ENCODE measurements at places on chromosomes 7 and 10. TPM values are rescaled to one million over a fixed set of nuclear protein-coding genes. Genes with fewer than 3 reads are reported as not detected.

- DNase-seq, result no peak
These were observed 30.7 kb upstream of the TTYH3 start for GRCh38 chr7:2601065-2601464.

- no peak for DNase-seq
These were observed 55.8 kb downstream of the CDHR3 start for GRCh38 chr7:106018566-106019469.

DNA sequence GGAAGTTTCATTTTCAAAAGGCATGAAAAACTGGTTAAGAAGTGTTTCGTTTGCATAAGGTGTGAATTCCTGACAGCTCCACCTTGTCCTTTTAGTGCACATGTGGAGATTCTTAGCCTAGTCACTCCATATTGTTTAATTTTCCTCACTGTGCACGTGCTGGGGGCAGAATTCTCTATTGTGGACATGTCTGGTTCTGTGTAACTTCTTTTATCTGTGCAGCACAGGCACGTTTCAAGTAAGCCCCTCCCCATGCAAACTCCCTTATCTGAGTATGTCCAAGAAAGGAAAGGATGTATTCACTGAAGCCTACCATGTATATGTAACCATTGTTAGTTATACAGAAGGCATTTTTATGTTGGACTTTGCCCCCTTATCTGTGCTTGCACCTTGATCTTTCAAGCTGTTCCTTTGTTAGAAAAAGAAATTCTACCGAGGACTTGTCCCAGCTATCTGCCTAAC lies 1346.3 kb downstream of the REEP3 start:
- DNase-seq, result no peak

- DNase-seq, result no peak
These were observed 101.0 kb downstream of the UBE2H start for GRCh38 chr7:129851809-129852208.

The TMEM213 gene
- total RNA-seq, result not detected

The TWIST1 gene
- total RNA-seq, result 1.3 TPM

The CCL24 gene
- total RNA-seq, result not detected

The HOGA1 gene
- total RNA-seq, result 47.1 TPM

The EMX2 gene
- 0.25 TPM for total RNA-seq

The GSDME gene
- 5.6 TPM for total RNA-seq

The UPK3BL2 gene
- total RNA-seq, result 2.9 TPM

DNA sequence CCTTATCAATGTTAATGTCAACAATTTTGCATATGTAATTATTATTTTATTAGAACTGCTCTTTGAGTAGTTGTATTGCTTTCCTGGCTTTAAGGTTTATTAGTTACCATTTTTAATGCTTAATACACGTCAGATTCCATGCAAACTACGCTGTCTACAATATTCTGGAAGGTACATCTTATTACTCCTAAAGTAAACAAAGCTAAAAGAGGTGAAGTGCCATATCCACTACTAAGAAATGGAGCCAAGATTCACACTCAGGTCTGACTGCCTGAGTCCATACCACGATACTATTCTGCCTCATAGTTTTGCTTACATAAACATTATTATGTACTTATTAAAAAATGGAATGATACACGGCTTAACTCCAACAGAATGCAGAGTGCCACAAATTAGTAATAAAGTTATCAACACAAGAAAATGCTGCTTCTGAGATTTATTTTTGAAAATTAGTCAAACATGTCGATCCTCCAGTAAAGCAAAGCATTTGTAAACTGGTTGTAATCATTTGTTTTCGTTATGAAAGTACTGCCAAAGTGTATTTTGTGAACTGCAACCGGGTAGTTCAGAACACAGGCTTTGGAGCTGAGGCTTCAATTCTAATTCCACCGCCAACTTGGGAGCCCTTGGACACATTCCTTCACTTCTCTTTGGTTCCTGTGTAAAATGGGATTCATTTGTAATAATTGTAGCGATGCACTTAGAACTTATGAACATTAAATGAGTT lies 1.1 kb upstream of the DMTF1 start:
- no peak for DNase-seq

- no peak for DNase-seq
These were observed 110.1 kb downstream of the WDR37 start for GRCh38 chr10:1166101-1166827.

DNA sequence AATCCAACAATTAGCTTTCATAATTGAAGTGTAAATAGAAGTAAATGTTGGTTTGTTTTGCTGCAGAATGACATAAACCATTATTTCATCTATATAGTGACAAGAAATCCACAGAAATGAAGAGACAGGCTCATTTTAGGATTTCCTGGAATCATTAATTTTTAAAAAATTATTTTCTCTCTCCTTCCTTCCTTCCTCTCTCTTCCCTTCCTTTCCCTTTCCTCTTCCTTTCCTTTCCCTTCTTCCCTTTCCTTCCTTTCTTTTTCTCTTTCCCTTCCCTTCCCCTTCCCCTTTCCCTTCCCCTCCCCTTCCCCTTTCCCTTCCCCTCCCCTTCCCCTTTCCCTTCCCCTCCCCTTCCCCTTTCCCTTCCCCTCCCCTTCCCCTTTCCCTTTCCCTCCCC lies 51.2 kb upstream of the KMT2C start:
- DNase-seq, result no peak

GRCh38 chr10:113704637-113705343 lies 25.1 kb downstream of the CASP7 start:
- DNase-seq, result no peak

The EVX1 gene
- total RNA-seq, result not detected

DNA sequence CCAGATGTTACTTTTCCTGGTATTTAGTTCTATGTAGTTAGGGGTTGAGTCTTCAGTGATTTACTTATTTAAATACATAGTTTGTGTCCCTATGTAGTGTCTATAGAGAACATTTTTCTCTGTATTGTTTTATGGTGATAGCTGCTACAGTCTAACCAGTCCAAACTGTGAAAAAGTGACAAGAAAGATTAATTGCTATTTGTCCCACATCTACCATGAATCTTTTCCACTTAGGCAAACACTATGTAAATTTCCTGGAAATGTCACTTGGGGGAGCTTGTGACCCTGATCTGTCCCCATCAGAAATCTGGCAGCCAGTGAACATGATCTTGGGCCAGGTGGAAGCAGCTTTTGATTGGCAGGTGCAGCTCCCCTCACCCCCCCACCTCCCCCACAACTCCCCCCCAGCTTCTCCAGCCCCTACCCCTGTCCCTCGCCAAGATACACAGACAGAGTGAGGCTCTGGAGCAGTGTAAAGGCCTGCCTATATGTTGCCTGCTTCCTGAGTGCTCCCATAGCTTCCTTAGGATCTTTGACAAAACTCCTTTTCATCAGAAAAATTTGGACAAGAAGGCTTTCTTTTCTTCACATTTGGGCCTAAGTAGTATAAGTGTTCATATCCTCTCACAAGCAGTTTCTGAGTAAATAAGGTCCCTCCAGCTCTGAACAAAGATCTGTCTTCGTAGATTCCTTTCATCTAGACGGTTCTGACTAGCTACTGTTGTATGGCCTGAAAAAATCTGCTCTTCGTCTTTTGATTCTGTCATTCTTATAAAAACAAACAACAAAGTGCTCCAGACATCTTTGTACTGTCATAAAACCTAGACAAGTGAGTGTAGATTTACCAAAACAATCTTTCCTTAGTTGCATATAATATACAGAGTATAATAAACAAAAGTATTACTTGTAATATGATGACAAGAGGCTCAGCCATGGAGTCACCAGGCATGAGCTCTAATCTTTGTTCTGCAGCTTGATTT lies 31.5 kb upstream of the SLC13A1 start:
- no peak for DNase-seq

Data from left ventricle myocardium inferior (tissue), 1 donor.